MM.1S (cell line): ENCODE measurements at places on chromosomes 6 and 20.

DNA sequence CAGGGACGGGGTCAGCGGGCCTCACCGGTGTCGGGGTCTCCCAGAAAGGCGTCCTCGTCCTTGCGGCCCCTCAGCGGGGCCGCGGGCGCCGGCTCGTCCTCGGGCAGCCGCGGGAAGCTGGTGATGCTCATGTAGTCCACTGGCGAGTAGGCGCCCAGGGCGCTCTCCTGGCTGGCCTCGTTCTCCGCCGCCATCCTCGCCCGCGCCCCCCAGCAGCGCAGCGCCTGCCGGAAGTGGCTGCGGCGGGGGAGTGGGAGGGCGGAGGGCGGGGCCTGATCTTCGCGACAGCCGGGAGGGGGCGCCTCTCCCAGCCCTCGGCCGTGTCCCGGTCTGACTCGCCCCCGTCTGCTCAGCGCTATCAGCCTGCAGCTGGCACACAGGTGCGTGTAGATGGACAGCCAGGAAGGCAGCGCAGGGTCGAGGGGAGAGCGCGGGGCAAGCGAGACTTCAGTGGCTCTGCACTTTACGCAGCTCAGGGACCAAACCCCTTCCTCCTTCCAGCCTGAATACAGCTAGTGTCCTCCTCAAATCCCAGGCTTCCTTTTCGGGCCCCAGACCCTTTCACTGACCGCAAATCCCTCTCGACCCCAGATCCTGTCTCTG lies at the start of gene GGT7:
Gene GGT7 (minus strand): TSS at position 235 of the 603 bp plus-strand sequence. CDS start 41 bp downstream, at position 194.
- peak; percentile 83 for DNase-seq

GRCh38 chr6:134735461-134735860 lies 214.4 kb downstream of the ALDH8A1 start:
- DNase-seq = no peak

- DNase-seq = no peak
Observed at GRCh38 chr6:46468403-46469010, 22.7 kb downstream of the RCAN2 start.

- no peak for DNase-seq
Observed at GRCh38 chr20:44067650-44068081, 119.3 kb downstream of the JPH2 start.

DNA sequence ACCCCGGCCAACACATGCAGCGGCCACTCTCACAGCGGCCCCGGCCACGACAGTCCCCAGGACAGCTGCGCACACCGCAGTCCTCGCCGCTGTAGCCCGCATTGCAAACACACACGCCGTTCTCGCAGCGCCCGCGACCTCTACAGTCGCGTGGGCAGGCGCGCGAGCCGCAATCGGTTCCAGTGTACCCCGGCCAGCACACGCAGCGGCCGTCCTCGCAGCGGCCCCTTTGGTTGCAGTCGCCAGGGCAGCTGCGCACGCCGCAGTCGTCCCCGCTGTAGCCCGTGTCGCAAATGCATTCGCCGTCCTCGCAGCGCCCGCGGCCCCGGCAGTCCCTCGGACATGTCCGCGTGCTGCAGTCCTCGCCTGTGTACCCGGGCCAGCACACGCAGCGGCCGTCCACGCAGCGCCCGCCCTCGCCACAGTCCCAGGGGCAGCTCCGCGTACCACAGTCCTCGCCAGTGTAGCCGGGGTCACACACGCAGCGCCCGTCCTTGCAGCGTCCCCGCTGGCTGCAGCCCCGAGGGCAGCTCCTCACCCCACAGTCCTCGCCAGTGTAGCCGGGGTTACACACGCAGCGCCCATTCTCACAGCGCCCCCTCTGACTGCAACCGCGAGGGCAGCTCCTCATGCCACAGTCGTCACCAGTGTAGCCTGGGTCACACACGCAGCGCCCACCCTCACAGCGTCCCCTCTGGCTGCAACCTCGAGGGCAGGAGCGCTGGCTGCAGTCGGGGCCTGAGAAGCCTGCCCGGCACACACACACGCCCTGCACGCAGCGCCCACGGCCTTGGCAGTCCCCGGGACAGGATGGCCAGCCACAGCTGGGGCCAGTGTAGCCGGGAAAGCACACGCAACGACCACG lies 12.5 kb downstream of the TNXB start:
- DNase-seq = no peak

DNA sequence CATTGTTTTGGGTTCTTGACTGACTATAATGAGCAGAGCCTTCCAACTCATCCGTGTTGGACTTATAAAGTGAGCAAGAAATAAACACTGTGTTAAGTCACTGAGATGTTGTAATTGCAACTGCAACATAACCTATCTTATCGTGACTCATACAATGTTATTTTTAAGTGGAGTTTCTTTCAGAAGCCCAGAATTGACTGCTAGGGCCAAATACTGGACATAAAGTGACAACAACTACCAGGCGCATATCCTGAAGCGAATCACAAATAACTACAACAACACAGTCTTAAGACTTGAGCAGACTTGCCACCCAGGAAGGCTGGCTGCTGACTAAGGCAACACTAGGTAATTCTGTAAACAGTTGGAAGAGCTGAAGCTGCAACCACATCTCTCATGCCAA lies 326.6 kb downstream of the COL12A1 start:
- DNase-seq = no peak
